Activated T-cell treated with anti-CD3 and anti-CD28 coated beads, Interleukin-2, amount 50 U/mL, for 72 hours (primary cell): ENCODE measurements at places on chromosomes 5 and 9. TPM values are rescaled to one million over a fixed set of nuclear protein-coding genes. Genes with fewer than 3 reads are reported as not detected.

Gene ADAMTS19
- total RNA-seq, result not detected

Gene ARHGAP26
- total RNA-seq, result 24.0 TPM

Gene C6
- total RNA-seq, result not detected

Gene CBY3
- total RNA-seq, result 0.44 TPM

Gene LCN10
- 0.21 TPM for total RNA-seq

DNA sequence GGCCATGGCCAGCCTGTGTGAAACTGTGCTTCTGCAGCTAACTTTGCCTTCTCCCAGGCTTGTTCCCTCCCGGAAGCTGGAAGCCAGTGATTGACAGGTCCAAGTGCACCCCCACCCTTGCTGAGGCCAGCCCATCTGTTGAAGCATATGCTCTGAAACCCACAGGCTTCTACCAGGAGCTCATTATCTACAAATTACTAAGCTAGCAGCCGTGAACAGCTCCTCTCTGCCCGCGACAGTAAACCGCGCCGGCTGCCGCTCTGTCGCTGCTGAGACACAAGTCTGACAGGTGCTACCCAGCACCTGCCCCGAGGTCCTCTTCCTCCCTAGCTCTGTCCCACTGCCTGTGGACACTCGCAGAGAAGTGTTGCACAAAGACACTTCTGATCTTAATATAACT lies 490.9 kb downstream of the GADD45G start:
- H3K27ac ChIP-seq, result no peak overlapping the region
- DNase-seq, result peak; percentile 14
- H3K4me3 ChIP-seq, result no peak overlapping the region
- H3K4me1 ChIP-seq, result peaks cover 28% of the 10 kb centered on the region
- no peaks in the 10 kb centered on the region for H3K36me3 ChIP-seq

DNA sequence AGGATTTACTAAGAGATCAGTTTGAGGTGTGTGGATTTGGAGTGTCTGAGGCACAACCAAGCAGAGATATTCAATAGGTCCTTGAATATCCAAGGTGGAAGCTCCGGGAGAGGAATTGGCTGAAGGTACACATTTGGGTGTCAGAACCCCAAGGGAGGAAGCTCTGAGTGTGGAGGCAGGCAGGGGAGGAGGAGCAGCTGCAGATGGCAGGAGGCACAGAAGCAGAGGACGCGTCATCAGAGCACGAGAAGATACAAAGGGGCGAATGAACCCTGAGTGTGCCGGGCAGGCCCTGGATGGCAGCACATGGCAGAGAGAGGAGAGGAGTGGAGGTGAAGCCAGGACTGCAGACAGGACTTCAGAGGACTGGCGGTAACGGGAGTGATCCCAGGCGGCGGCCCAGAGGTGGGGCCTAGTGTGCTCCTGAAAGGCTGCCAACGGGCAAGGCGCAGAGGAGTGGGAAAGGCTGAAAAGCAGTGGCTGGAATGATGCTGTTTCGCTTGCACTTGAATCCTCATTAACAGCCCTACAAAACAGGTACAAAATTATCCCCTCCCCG lies 179.8 kb downstream of the FANCC start:
- no peaks in the 10 kb centered on the region for H3K36me3 ChIP-seq
- H3K27ac ChIP-seq, result no peak overlapping the region
- no peak for DNase-seq

DNA sequence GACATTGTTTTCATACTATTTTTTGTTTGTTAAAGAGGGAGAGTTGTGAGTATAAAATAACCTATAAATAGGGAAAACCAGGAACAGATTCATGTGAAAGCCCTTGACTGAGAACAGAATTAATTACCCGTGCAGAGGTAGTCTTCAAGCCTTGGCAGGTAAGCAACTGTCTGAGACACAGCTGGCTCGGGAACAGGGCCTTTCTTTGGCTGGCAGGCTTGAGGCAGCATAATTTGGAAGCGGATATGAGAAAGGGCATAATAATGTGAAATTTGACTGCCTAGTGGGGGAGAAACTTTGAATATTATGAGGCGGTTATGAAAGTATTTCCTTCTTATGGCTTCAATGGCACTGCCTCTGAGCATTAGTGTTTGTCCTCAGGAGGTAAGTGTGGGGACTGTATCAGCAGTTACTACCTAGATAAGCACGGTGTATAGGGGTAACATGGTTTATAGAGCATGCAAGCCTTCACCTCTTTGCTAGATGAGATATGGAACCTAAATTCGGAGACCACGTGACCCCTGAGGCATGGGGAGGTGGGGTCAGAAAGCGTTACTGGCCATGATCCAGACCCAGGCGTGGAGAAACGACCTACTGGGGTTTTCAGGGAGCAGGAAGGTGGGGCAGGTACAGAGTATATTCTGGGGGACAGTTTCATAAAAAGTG lies 210.2 kb upstream of the GAS1 start:
- no peak for DNase-seq
- H3K27me3 ChIP-seq, result peaks cover 32% of the 10 kb centered on the region
- H3K4me1 ChIP-seq, result no peaks in the 10 kb centered on the region
- H3K36me3 ChIP-seq, result no peaks in the 10 kb centered on the region
- no peak overlapping the region for H3K4me3 ChIP-seq
- H3K27ac ChIP-seq, result no peak overlapping the region

- H3K27ac ChIP-seq, result no peak overlapping the region
- no peaks in the 10 kb centered on the region for H3K4me1 ChIP-seq
- no peak overlapping the region for H3K4me3 ChIP-seq
- H3K27me3 ChIP-seq, result no peaks in the 10 kb centered on the region
- no peak for DNase-seq
- no peaks in the 10 kb centered on the region for H3K36me3 ChIP-seq
These were observed 91.4 kb downstream of the C9orf152 start for GRCh38 chr9:110116543-110116885.

DNA sequence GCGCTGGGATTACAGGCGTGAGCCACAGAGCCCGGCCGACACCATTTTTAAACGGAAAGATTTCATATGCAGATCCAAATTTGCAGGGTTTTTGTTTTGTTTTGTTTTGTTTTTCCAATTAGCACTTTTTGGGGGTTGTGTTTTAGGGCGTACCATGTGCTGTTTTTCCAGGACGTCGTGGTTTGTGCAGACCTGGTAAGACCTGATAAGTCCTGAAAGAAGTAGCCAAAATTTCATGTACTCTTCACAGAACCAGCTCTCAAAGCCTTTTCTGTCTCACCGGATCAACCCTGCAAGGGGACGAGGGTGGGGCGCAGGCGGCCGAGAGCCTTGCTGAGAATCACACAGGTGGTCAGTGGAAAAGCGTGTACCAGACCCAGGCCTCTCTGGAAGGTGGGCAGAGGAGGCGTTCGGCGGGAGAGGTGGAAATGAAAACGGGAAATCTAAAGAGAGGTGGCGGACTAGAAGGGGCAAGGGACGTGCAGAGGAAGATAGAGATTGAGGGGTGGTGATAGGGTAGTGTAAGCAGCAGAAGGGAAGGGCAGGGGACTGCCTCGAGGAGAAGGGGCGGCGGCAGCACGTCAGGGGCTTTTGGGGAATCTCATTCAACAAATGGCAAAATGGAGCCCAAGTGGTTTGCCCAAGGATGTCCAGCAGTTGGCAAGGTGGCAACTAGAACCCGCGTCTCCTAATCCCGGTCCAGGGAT lies 1.1 kb upstream of the FAF2 start:
- H3K4me1 ChIP-seq, result peaks cover 24% of the 10 kb centered on the region
- no peak for DNase-seq
- peaks cover 1% of the 10 kb centered on the region for H3K27me3 ChIP-seq

- H3K4me1 ChIP-seq, result peaks cover 23% of the 10 kb centered on the region
- H3K27ac ChIP-seq, result peak overlapping the region; percentile 76
- H3K27me3 ChIP-seq, result peaks cover 6% of the 10 kb centered on the region
- DNase-seq, result no peak
These were observed 390 bp upstream of the SNX2 start for GRCh38 chr5:122774519-122774860.

- H3K36me3 ChIP-seq, result peaks cover 1% of the 10 kb centered on the region
- DNase-seq, result peak; percentile 82
- H3K4me3 ChIP-seq, result peak overlapping the region; percentile 93
- no peaks in the 10 kb centered on the region for H3K27me3 ChIP-seq
These were observed 393 bp downstream of the SH3GLB2 start for GRCh38 chr9:129027685-129028191.

DNA sequence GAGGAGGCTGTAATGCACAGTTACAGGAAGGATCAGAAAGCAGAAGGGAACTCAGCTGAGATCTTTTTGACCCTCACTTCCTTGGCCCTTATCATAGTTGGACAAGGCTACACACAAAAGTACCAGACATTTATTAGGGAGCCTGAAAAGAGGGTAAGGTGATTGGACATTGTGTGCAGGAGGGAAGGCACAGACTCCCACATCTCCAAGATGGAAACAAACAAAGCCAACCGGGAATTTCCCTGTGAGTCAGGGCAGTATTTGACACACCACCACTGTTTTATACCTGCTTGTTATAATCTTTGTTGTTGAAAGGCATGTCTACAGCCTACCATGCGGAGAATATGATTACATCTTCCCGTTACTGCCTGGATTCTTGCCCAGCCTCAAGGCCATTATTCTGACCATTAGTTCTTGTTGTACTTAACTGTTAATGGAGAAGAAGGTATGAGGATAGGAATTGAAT lies 3.0 kb upstream of the CCNG1 start:
- peaks cover 3% of the 10 kb centered on the region for H3K36me3 ChIP-seq
- peak overlapping the region; percentile 69 for H3K27ac ChIP-seq
- H3K27me3 ChIP-seq, result no peaks in the 10 kb centered on the region
- DNase-seq, result no peak
- peaks cover 31% of the 10 kb centered on the region for H3K4me1 ChIP-seq

DNA sequence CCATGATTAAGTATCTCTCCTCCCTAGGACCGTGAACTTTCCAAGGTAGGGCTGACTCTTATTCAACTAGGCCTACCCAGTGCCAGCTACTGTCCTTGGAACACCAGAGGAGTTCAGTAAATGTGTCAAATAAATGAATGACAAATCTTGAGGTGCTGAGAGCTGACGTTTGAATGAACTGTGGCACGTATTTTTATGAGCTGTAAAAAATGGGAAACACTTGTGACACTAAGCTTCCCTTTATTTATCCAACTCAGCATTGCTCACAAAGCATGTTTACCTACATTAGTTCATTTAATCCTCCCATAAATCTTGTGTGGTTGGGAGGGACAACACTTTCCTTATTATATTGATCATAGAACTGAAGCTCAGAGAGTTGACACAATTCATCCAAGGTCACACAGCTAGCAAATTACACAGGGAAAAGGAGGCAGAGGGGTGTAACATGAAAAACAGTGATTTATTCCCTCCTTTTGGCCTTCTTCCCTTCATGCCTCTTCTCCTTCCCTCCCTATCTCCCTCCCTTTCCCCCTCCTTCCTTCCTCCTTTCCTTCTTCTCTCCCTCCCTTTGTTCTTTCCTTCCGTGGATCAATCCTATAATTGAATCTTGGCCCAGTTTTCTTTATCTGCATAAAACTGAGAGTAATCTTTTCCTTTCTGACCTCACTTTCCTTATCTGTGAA lies 412.6 kb downstream of the DMRT2 start:
- DNase-seq, result no peak
- H3K4me1 ChIP-seq, result peaks cover 5% of the 10 kb centered on the region
- peak overlapping the region; percentile 54 for H3K27ac ChIP-seq
- H3K27me3 ChIP-seq, result no peaks in the 10 kb centered on the region
- no peak overlapping the region for H3K4me3 ChIP-seq

DNA sequence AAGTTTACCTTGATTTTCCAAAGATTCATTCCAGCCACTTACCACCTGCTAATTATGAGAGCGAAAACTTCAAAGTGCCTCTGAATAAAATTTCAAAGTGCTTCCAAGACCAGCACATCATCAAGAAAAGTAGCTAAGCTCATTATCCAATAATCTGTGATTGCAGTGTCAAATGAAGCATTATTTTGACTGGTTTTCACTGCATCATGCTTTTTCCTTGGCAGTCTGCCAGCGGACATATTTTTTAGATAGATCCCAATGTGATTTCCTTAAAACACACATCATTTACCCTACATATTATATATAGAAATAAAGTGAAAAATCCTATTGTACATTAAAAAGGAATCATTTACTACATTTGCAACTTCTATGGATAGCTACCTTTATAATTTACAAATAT lies 508.6 kb upstream of the FAM174A start:
- no peaks in the 10 kb centered on the region for H3K36me3 ChIP-seq
- H3K27me3 ChIP-seq, result no peaks in the 10 kb centered on the region
- H3K27ac ChIP-seq, result no peak overlapping the region
- H3K4me1 ChIP-seq, result no peaks in the 10 kb centered on the region
- no peak overlapping the region for H3K4me3 ChIP-seq

DNA sequence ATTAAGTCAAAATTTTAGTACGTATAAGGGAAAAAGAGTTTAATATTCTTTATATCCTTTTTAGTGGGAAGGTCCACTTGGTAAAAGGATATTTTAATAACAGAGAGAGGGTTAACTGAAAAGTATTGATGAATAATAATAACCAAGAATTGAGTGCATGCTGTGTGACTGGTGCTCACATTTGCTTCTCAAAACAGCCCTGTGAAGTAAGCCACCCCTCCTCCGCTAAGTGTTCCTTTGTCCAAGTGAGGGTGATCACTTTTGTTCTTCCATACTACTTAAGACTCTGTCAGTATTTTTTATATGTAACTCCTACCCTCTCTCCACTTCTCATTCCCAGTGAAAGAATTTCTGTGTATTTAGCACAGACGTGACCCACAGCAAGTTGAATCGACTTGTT lies 51.5 kb downstream of the SLC44A1 start:
- no peak for DNase-seq
- no peak overlapping the region for H3K27ac ChIP-seq
- H3K4me3 ChIP-seq, result no peak overlapping the region

DNA sequence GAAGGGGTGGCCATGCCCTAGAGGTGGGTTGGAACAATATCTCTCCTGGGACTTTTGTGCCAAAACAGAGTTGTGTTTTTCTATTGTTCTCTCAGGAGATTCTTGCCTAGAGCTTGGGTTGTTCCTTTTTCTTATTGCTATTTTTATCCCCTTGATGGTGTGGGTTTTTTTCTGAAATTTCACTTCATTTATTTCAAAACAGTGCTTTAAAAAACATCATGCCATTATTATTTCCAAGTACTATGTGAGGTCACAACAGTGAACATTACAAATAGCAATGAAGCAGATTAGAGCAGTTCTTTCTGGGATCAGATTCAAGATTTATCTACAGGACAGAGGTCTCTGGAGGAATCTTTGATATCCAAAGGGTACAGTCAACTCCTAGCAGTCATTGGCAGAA lies 76.6 kb downstream of the ACTBL2 start:
- peaks cover 12% of the 10 kb centered on the region for H3K27me3 ChIP-seq
- no peak overlapping the region for H3K27ac ChIP-seq
- no peaks in the 10 kb centered on the region for H3K36me3 ChIP-seq
- H3K4me1 ChIP-seq, result no peaks in the 10 kb centered on the region
- H3K4me3 ChIP-seq, result no peak overlapping the region
- no peak for DNase-seq

DNA sequence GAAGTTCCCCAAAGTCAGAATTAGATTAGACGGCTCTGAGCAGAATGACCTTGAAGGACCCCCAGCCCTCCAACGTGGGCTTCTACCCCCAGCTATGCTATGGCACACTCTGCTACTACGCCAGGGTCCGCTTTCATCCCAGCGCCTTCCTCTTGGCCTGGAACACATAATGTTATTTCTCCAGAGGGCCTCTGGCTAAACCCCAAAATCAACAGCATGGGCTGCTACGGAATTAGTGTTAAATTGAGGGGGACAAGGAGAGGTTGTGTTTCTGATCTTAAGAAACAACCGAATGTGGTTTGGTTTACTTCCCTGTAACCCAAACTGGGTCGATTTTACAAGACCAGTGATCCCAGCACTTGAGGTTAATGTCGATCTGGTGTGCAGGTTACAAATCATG lies 97.1 kb downstream of the ZNF618 start:
- no peaks in the 10 kb centered on the region for H3K4me1 ChIP-seq
- no peak overlapping the region for H3K4me3 ChIP-seq
- H3K27me3 ChIP-seq, result no peaks in the 10 kb centered on the region

- no peak overlapping the region for H3K4me3 ChIP-seq
- DNase-seq, result no peak
- no peaks in the 10 kb centered on the region for H3K27me3 ChIP-seq
- no peak overlapping the region for H3K27ac ChIP-seq
These were observed 149.1 kb downstream of the GHR start for GRCh38 chr5:42572313-42572712.
